ENCODE measurements at places on chromosomes 2 and 18. TPM values are rescaled to one million over a fixed set of nuclear protein-coding genes. Genes with fewer than 3 reads are reported as not detected.

The ELOA2 gene
- not detected for total RNA-seq

The TMEM247 gene
- not detected for total RNA-seq

The FABP1 gene
- total RNA-seq = not detected

The ATAD2B gene
- 28.5 TPM for total RNA-seq

The BOLL gene
- total RNA-seq = not detected

The CHST9 gene
- not detected for total RNA-seq

The TAF4B gene
- total RNA-seq = 2.0 TPM

The LRRC30 gene
- total RNA-seq = not detected

The IL1RN gene
- not detected for total RNA-seq

The B3GNT7 gene
- 0.09 TPM for total RNA-seq

The DNER gene
- total RNA-seq = 9.2 TPM

The RND3 gene
- 10.2 TPM for total RNA-seq

The EFHD1 gene
- 1.4 TPM for total RNA-seq

The RBM43 gene
- 4.9 TPM for total RNA-seq

The CNDP1 gene
- not detected for total RNA-seq

The IL18RAP gene
- not detected for total RNA-seq

The NETO1 gene
- total RNA-seq = 12.1 TPM

The RAD51AP2 gene
- total RNA-seq = 0.24 TPM

The ERFE gene
- total RNA-seq = 8.6 TPM

The CFAP65 gene
- total RNA-seq = 0.83 TPM

The LBX2 gene
- total RNA-seq = not detected
